GM23248 (cell line): ENCODE measurements at places on chromosomes 16 and 17. TPM values are rescaled to one million over a fixed set of nuclear protein-coding genes. Genes with fewer than 3 reads are reported as not detected.

Gene HSBP1
- polyA plus RNA-seq: 392 and 405 TPM in 2 replicates

- DNase-seq: no peak
Measured at GRCh38 chr16:60142619-60143347, 1408.7 kb upstream of the GOT2 start.

DNA sequence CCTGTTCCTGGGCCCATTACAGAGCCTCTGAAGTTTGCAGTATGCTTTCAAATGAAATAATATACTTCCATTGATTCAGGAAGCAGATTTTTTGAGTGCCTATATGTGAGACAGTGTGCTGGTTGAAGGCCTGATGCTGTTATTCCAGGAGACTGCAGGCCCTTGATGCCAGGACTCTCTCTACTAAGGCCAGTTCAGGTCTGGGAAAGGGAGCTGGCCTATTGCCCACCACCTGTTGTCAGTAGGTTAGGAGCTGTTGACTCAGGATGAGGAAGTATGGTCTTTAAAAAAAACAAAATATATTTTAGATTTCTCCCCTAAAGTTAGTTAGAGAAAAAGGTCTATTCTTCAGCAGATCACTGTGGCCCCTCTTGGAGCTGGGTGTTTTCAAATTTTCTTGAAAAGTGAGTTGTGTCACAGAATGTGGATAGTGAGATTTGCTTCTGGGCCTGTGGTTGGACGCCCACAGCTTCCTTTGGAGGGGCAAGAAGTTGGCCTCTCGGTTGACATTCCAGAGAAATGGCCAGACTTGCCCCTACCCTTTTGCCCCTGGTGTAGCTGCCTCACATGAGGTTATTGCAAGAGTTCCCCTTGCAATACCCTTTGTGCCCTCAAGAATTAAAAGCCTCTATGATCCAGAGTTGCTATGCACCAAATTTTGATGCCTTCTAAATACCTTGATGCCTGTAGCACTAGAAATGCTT is 7.9 kb downstream of the ESRP2 start:
- no peak for DNase-seq

DNA sequence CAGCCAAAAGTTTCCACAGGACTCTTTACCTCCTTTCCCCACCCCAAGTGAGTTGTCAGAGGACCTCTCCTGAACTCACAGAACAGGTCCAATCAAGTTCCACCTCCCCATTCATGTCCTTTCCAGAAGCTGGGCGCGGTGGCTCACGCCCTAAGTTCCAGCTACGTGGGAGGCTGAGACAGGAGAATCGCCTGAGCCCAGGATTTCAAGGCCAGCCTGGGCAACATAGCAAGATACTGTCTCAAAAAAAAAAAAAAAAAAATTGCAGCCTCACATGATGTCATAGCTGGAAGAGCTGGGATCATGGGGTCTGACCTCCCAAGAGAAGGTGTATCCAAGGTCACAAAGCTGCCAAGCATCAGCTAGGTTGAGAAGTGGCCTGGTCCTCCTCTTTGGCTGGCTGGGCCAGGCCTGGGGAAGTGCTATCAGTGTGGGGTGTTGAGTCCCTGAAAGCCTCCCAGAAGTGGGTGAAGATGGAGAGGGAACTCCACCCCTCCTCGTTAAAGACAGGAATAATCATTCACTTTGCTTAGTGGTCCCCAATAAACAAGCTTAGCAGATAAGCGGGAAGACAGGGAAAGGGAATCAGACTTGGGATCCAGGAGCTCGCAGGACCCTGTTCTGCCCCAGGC is 5.5 kb upstream of the MNT start:
- DNase-seq: peak; percentile 25

Gene RNU2-1
- polyA plus RNA-seq: 3.7 and 5.0 TPM in 2 replicates

DNA sequence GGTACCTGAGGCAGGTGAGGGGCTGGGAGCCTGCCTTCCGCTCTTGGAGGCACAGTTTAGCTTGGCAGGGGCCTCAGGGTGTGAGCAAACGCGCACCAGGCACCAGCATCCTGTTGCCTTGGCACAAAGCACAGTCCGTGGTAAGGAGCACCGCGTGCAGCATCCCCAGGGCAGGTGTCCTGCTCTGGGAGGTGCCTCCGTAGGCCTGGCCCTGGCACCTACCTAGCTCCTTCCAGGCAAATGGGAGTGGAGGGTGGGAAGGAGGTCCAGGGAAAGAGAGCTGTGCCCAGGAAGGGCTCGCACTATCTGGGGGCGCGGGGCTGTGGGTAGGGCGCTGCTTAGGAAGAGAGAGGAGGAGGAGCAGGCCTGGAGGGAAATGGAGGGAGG is 3.1 kb upstream of the GSE1 start:
- DNase-seq: no peak

- DNase-seq: no peak
Measured at GRCh38 chr16:4515611-4516233, 22.9 kb downstream of the CDIP1 start.

Gene SLFN14
- polyA plus RNA-seq: not detected in 2 replicates

DNA sequence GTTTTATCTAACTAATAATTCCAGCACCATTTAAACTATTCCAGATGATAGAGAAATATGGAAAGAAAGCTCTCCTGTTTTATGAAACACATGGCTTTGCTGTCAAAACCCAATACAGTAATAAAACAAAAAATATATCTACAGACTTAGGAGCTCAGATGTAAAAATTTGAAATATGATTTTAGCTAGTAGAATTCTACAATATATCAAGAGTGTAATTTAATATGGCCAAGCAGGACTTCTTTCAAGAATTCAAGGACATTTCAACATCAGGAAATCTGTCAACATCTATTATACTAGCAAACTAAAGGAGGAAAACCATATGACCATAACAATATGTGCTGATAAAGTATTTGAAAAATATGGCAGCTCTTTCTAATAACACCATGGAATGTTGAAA is 57.5 kb downstream of the CCDC182 start:
- DNase-seq: no peak

- peak; percentile 84 for DNase-seq
Measured at GRCh38 chr16:69476920-69477443, 52.6 kb downstream of the CYB5B start.

GRCh38 chr17:80071116-80071841 is 30.1 kb upstream of the GAA start:
- DNase-seq: peak; percentile 56

Gene P2RX5
- 2.6 and 2.8 TPM in 2 replicates for polyA plus RNA-seq

DNA sequence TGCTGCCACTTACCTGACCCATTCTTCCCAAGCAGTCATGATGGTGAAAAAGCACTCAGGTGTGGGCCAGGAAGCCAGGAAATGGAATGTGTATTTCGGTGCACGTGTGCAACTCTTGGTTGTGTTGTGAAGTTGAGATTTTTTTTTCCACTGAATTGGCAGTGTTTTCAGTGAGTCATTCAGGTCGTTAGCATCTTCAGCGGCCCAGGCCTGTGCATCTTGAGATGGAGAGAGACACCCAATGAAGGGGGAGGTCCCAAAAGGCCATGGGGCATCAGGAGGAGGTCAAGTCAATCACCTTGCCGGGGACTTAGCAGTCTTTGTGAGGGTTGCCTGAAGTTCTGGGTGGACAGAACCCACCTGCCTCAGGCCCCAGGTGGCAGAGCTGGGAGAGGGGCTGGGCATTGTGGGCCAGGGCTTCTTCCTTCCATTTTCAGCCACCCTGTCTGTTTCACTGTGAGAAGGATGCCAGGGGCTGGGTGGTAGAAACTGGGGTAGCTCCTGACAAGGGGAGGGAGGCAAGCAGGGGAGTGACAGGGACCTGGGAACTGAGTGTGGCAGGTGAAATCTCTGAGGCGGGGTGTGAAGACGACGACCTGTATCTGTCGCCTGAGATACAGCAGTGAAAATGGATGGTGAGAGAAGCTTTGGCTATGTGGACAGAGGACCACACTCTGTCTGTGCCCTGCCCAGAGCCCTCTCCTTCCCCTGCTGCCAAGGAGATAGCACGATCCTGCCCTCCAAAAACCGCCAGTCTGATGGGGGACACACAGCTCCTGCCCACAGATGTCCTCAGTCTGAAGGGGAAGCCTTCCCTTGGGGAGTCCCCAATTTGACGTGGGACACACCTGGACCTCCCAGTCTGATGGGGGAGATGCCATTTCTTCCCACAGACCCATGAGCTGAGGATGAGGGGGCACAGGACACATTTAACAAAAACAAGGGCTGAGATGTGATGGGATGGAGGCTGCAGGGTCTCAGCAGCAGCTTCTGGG is 11.9 kb downstream of the TBKBP1 start:
- DNase-seq: no peak

- DNase-seq: peak; percentile 85
Measured at GRCh38 chr17:77875051-77875780, 83.3 kb upstream of the TNRC6C start.

Gene KRTAP2-4
- polyA plus RNA-seq: not detected in 2 replicates

Gene CA7
- not detected in 2 replicates for polyA plus RNA-seq

GRCh38 chr16:62445909-62446308 is 409.7 kb upstream of the CDH8 start:
- no peak for DNase-seq

DNA sequence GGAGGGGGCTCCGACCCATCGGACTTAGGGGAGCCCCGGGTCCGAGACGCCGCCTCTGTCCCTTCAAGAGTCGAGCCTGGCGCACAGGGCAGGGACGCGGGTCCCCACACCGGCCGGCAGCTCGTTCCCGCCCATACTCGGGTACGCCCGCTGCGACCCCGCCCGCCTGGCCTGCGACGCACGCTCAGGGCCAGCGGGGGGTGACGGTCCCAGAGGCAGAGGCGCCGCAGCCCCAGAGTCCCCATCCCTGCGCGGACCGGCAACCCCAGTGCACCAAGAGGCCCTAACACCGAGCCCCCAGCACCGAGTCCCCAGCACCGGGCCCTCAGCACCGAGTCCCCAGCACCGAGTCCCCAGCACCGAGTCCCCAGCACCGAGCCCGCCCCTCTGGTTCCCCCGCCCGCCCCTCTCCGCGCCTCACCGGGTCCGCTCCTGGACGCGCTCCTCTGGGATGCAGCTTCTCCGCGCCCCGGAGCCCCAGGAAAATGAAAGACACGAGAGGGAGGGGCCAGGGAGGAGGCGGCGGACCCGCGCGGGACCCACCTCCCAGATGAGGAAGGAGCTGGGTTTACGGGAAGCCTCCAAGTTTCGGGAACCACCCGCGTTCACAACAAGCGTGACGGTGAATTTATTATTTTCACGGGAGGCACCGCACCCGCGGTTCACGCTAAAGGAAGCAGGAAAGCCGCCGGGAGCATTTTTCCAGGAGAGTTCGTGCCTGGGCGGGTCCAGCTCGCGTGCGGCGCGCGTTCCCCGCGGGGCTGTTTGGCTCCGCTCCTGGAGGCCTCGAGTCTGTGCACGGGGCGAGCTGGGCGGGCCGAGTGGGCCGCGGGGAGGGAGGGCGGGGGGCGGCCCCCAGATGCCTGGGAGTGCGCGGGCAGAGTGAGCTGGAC is at the start of gene SECTM1:
Gene SECTM1 (minus strand): TSS at position 488 of the 893 bp plus-strand sequence. CDS start 6,526 bp downstream, outside the sequence.
- peak; percentile 86 for DNase-seq

GRCh38 chr16:73354434-73354833 is 306.5 kb upstream of the ZFHX3 start:
- no peak for DNase-seq

- no peak for DNase-seq
Measured at GRCh38 chr17:39899215-39899614, 19.2 kb downstream of the GSDMB start.

Gene LRRC36
- polyA plus RNA-seq: not detected in 2 replicates

DNA sequence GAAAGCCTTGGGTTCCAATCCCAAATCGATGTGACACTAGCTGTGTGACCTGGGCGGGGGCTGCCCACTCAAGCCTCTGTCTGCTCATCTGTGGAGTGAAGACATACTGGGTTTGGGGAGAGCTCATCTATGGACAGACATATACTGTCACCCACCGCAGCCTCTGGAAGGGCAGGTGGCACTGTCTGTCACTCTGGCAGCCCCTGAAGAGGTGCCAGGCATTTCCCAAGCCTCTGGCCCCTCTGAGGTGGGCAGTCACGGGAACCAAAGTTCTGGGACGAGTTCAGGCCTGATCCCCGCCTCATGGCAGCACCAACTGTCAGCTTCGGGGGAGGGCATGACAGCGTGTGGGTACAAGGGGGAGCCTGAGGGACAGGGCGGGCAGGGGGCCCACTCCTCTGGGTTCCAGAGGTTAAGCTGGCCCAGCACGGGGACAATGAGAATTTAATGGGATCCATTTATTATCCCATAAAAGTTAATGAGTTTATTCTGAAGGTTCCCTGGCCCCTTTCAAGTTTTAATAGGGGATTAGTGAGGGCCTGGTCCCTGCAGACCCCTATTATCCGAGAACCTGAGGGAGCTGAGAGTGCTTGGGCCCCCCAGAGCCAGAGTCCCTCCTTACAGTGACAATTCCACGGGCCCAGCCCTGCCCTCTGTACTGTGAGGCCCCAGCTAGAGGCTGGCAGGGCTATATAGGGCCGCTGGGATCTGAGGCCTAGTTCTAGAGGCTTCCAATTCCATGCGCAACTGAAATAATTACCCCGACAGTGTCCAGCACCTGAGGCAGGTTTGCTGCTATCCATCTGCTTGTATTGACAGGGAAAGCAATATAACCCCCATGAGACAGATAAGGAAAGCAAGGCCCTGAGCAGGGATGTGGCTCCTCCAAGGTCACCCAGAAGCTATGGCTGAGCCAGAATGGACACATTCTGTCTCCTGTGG is 18.8 kb downstream of the SEZ6 start:
- no peak for DNase-seq

Gene SLC5A11
- not detected in 2 replicates for polyA plus RNA-seq

Gene ITGB3
- 3.4 and 3.5 TPM in 2 replicates for polyA plus RNA-seq

DNA sequence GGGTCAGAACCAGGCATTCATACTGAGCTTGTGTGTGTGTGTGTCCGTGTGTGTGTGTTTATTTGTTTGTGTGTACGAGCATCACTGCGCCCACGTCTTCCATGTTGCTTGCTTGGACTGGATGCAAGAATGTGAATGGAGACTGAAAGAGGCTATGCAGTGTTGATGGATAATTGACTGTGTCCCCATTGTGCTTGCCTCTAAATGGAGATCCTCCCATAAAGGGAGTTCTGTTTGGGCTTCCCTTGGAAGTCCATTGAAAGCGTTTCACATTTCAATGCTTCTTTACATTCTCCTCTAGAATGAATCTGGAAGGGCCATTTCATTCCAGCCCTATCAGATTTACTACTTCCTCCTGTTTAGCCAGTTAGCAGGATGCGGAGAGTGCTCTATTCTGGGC is 124.0 kb downstream of the GP2 start:
- no peak for DNase-seq

DNA sequence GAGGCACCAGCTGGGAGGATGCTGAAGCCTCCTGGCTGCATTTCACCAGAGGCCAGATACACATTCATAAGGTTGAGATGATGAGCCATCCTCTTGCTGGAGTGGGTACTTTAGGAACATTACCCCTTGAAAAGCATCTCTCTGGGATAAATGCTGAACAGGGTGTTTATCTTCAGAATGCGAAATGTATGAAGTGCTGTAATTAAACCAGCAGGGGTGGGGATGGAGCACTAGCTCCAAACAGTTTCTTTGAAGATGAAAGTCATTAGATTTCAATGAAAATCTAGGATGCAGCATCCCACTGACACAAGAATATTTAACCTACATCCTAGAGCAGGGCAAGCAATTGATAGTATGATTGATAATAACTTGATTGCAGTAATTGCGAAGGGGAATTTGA is 158.1 kb downstream of the CYLD start:
- no peak for DNase-seq

Gene DNAH9
- not detected in 2 replicates for polyA plus RNA-seq
